Anterior cingulate cortex (tissue), 58 donors: ENCODE measurements at places on chromosomes 7 and 10.

DNA sequence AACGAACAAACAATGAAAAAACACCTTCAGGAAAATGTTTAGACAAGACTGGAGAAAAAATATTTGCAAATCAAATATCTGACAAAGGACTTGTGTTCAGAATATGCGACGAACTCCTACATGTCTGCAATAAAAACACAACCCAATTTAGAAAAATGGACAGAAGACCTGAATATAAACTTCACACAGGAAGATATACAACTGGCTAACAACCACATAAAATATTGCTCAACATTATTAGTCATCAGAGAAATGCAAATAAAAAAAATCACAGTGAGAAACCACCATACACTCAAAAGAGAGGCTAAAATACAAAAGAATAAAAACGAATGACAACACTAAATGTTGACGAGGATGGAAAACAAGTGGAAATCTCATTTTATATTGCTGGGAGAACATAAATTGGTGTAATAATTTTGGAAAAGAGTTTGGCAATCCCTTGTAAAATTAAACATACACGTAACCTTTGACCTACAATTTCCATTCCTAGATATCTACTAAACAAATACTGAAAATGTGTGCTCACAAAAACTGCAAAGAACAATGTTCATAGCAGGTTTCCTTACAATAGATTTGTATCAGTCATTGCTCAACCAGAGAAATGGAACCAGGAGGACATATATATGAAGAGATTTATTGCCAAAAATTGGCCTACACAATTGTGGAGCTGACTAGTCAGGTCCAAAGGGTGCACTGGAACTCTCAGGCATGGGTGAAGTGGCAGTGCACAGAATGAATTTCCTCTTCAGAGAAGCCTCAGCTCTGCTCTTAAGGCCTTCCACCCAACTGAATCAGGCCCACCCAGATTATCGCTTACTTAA, 82.9 kb upstream of the OGDHL start:
- no peak for DNase-seq

GRCh38 chr7:37311355-37311754, 137.3 kb downstream of the ELMO1 start:
- DNase-seq: no peak

DNA sequence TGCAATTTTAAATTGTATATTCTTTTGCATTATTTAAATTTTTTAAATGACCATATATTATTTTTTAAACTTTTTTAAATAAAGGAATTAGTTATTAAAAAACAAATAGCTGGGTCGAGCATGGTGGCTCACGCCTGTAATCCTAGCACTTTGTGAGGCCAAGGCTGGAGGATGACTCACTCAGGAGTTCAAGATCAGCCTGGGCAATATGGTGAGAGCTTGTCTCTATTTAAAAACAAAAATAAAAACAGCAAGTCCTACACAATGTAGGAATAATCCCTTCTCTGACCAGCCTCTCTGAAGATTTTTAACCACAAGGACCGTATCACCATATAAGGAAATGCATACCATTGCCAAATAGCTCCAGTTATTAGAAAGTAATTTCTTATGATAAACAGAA, 19.6 kb downstream of the NOC3L start:
- DNase-seq: no peak

DNA sequence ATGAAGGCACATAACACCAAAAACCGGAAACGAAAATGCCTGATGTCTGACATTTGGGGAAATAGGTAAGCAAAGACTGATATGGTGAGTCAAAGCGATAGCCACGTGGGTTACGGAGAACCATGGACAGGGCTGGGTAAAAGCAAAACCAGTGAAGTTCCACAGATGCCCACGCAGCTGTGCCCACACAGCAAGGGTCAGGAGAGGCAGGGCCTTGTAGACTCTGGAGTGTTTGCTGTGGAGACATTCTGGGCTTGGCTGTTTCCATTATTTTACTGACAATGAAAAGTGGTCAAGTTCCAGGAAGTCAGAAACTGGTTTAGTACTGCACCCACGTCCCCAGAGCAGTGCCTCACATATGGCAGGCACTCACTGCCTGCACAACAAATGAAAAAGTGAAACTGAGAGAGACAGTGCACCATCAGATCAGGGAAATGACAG, 148.7 kb downstream of the ZMYND11 start:
- no peak for DNase-seq

DNA sequence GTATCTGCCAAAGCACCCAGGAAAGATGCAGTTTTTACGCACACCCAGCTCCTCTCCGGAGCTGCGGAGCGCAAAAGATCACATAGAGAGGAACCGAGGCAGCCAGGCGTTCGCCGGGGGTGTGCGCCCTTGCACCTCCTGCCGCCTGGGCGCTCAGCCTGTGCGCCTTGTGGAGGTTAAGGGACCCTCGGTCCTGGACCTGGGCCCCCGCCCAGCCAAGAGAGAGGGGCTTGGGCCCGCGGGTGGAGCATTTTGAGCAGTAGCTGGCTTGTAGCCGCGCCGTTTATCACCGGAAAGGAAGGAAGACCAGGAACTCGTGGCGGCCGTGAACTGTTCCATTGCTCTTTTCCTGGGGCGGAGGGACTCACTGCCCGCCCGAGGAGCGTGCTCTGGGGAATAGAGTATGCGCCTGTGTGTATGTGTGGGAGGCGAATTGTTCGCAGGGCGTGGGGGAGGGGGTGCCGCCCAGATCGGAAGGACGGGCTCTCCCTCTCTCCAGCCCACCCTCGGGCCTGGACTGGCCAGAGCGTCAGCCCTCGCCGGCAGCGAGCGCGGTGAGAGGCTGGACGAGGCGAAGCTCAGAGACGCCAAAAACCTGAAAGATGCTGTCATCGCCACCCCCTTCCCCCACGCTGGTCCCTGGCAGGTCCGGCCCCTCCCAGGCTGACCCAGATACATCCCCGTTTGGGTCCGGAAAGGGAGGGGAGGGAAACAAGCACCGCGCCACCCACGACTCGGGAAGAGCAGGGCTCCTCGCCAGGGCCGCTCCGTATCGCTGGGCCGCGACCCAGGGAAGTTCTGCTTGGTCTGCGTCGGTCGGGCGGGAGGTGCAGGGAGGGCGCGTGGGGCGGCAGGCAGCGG, 1.2 kb upstream of the WNT2 start:
- no peak for DNase-seq

- DNase-seq: no peak
Observed at GRCh38 chr7:129370812-129371211, 63.4 kb upstream of the STRIP2 start.

DNA sequence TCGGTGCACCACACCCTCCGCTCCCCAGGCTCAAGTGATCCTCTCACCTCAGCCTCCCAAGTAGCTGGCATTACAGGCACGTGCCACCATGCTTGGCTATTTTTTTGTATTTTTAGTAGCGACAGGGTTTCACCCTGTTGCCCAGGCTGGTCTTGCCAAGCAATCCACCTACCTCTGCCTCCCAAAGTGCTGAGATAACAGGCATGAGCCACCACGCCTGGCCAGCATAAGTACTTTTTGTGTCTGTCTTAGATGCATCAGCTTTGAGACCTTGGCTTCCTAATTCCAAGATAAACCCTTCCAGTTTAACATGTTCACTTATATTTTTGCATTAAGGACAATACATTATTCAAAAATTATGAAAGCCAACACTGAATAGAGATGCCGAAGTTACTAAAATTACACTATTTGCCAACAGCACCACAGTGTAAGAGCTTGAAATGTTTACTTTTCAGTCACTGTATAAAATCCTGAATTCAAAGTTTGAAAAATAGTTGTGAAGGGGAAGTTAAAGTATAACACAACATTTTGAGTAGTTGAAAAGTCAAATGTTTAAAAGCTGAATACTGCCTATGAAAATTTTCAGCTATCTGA, 36.5 kb downstream of the ANKIB1 start:
- no peak for DNase-seq

DNA sequence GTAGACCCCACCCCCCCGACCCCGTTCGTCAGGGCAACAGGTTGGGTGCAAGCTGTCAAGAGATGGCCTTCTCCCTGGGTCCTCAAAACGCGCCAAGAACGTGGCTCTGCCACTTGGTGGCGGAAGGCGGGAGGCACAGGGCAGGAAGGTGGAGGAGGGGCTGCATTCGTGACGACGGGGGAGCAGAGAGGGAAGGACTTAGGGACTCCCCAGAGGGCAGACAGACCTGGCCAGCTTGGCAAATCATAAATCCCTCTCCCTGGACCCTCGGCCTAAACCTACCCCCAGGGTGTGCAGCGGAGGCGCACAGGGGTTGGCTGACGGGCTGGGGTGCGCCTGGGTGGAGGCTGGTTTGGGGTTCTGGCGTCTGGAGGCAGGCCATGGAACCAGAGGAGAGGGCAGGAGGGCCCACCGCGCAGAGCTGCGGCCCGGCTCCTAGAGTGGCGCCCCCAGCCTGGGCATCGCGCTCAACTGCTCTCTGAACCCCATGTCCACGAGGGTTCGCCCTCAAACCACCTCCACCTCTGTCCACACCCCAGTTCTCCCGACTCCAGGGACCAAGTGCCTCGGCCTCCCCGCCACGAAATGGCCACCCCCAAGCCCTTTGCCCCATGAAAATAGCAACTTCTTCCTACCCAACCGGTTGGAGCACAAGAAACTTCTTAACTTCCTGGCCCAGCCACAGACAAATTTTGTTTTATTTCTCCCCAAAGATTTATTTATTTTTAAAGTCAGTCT, 10.8 kb upstream of the GATA3 start:
- no peak for DNase-seq

GRCh38 chr10:122213766-122214165, 57.3 kb upstream of the BTBD16 start:
- peak; percentile 28 for DNase-seq

DNA sequence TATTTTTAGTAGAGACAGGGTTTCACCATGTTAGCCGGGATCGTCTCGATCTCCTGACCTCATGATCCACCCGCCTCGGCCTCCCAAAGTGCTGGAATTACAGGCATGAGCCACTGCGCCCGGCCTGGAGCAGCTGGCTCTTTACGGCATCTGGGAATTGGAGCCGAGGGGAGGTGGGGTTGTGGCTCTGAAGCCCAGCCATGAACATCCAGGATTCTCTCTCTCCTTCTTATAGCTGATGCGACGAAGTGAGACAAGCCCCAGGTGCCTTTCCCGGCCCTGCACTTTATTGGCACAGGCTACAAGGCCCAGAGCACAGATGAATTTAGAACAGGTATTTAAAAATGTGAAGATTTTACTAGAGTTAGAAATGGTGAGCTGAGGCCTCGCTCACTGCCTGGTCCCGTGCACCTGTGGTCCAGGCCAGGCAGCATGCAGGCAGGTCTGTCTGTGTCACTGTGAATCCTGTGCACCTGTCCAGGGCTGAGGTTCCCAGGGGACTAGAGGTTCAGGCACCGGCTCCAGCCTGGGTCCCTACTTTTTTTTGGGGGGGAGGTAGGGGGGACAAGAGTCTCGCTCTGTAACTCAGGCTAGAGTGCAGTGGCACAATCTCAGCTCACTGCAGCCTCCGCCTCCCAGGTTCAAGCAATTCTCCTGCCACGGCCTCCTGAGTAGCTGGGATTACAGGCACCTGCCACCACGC, 379.7 kb upstream of the FOXK1 start:
- DNase-seq: no peak
